ENCODE measurements at places on chromosomes 7 and 10.
A peak's percentile ranks its signal among the peaks of the same experiment; 100 is the strongest.

- DNase-seq: peak; percentile 94
These were observed 82.2 kb upstream of the GPR22 start for GRCh38 chr7:107387573-107388219.

- peak; percentile 89 for DNase-seq
These were observed 22.3 kb downstream of the CALML3 start for GRCh38 chr10:5546891-5547680.

DNA sequence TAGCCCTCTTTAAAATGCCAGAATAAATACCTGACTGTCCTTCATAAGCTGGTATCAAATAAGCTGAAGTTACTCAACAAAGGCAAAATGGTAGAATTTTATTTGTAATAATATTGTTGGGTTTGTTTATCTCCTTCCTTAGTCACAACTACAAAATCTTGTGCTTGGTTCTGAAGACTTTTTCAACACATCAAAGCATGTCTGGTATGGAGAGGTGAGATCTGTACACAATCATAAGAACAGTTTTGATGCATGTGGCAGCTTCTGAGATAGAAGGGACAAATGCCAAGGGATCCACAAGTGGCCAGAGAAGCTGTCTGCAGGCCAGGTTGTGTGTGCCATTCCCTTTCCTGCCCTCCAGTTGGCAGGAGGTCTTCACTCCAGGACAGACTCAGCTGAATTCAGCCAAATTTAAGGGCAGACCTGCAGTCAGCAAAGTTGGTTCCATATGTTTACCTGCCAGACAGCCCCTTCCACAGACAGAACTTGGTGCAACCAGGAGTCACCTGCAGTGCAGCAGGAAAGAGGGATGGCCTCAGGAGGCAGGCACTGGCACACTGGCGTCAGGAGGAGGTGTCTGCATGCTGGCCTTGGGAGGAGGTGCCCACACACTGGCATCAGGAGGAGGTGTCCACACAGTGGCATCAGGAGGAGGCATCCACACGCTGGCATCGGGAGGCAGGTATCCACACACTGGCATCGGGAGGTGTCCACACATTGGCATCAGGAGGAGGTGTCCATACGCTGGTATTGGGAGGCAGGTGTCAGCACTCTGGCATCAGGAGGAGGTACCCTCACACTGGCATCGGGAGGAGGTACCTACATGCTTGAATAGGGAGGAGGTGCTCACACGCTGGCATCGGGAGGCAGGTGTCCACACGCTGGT lies 93.1 kb upstream of the IKZF1 start:
- DNase-seq: no peak

- peak; percentile 67 for DNase-seq
These were observed 2.1 kb downstream of the NFE2L3 start for GRCh38 chr7:26153823-26154783.

- DNase-seq: peak; percentile 24
These were observed 612 bp downstream of the SNX8 start for GRCh38 chr7:2313450-2314208.

GRCh38 chr10:3467052-3467951 lies 294.7 kb upstream of the PITRM1 start:
- peak; percentile 93 for DNase-seq

- peak; percentile 33 for DNase-seq
These were observed 44.0 kb upstream of the ANKRD1 start for GRCh38 chr10:90964781-90965465.

DNA sequence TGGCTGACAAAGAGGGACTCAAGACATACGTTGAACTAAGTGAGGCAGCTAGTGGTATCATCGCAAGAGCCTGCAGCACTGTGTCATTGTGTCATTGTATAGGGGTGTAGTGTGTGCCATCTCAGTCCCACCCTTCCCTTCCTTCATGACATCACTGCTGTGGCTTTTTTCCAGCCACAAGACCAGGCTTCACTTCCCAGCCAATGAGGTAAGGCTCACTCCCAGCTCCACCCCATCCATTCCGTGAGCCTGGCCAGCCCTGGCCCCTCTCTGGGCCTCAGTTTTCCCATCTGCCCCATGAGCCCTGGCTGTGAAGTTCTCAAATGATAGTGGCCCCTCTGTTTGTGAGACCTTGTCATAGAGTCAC lies 134.3 kb upstream of the ZMIZ1 start:
- peak; percentile 20 for DNase-seq

DNA sequence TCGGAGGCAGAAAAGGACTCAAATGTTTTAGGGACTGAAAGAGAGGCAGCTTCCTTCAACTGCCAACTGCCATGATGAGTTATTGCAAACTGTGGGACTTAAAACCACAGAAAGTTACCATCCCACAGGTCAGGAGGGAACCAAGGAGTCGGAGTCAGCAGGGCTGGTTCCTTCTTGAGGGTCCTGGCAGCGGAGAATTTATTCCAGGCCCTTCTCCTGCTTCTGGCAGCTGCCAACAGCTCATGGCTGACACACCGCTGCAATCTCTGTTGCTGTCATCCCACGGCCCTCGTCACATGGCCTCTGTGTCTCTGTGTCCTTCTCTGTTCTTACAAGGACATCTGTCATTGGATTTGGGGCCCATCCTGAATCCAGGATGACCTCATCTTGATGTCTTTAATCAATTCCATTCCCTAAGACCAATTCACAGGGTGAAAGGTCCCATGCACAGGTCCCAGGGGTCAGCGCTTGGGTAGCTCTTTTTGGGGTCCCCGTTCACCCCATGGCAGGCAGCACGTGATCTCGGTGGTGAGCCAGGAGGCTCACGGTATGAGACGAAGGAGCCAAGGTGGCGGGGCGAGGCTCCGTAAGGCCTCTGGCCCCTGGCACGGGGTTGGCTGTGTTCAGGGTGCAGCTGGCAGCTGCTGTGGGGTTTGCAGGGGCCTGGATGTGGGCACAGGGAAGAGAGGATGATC lies 27.4 kb upstream of the PSMG3 start:
- DNase-seq: no peak

- DNase-seq: no peak
These were observed 165.0 kb downstream of the JMJD1C start for GRCh38 chr10:63300801-63301200.

DNA sequence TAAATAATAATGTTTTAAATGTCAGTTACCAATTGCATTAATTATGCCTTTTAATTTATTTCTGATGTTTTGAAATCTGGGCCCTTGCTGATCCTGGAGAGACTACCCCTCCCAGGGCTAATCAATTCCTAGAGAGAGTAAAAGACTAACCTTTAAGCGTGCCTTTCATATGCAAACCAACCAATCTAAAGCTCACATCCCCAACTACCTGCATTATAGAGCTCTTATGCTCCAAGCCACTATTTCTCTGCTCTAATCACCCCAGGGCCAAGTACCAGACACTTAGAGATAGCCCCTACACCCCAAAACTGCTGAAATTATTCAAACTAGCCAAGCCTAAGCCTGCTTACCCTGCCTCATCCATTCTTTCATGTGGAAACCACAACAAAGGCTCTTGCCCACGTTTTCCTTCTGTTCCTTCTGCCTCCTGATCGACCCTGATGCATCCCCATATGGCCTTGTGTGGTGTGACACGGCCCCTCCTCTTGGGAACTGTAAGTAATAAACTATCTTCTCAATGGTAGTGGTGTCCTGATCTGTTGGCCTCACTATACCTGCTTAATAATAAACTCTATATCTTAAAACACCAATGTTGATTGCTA lies 97.7 kb downstream of the HIBADH start:
- no peak for DNase-seq

Measured in M059J (cell line).